CD4-positive, alpha-beta T cell treated with Interleukin-17A for 4 hours (primary cell): ENCODE measurements at places on chromosomes 6 and 20.
A peak's percentile ranks its signal among the peaks of the same experiment; 100 is the strongest.

GRCh38 chr6:72272958-72273357 lies 348.9 kb upstream of the KCNQ5 start:
- DNase-seq, result no peak

DNA sequence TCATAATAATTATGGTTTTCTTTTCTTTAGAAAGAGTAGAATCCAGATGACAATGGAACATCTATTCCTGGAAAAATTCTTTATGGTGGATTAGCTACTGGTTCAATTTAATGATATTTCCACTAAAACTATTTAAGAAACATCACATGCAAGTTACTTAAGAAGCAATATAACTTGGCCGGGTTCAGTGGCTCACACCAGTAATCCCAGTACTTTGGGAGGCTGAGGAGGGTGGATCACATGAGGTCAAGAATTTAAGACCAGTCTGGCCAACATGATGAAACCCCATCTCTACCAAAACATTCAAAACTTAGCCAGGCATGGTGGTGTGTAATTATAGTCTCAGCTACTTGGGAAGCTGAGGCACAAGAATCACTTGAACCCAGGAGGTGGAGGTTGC lies 65.9 kb upstream of the SMLR1 start:
- no peak for DNase-seq

GRCh38 chr6:158357570-158358216 lies 45.4 kb downstream of the TULP4 start:
- DNase-seq, result no peak

DNA sequence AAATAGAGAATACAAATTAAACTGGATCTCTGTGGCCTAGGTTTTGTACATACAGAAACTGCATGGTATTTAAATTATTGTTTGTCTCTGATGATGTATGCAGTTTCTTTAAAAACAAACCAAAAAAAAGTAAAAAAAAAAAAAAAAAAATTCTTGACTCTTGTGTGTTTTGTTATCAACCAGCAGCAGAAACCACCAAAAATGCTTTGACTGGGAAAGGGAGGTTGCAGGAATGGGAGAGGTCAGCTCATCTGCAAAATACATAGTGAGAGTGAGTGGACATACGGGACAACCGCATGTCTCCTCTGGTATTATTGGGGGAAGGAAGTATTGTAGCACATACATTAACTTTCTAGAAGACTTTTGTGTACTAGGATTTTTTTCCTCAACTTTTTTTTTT lies 38.0 kb downstream of the TBC1D7 start:
- DNase-seq, result no peak

DNA sequence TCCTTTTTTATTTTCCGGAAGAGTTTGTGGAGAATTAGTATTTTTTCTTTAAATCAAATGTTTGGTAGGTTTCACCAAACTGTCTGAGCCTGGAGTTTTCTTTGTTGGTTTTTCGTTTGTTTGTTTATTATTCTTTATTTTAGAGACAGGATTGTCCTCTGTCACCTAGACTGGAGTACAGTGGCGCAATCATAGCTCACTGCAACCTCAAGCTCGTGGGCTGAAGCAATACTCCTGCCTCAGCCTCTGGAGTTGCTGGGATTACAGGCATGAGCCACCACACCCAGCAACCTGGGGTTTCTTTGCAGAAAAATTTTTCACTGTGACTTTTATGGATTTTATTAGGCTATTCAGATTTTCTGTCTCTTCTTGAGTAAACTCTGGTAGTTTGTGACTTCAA lies 120.2 kb upstream of the LOC128125822 start:
- no peak for DNase-seq

- no peak for DNase-seq
Observed at GRCh38 chr6:76682842-76683241, 610.4 kb upstream of the IMPG1 start.

- DNase-seq, result no peak
Observed at GRCh38 chr6:136964398-136964797, 42.3 kb downstream of the SLC35D3 start.

GRCh38 chr6:84770521-84770920 lies 6.1 kb upstream of the TBX18 start:
- no peak for DNase-seq

DNA sequence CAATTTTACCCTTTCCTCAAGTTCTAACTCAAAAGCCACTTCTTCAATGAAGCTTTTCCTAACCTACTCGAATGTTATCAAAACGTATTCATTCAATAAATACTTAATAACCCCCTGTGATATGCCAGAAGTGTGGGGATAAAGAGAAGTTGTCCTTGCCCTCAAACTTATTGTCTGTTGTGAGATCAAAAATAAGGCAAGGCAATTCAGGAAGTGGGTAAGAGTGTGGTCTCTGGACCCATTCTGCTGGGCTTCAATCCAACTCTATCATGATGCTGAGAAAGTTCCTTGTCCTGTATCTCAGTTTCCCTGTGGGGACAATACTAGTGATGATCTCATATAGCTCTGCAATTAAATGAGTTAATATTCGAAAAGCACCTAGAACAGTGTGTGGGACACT lies 92.8 kb downstream of the PRDM1 start:
- DNase-seq, result no peak

GRCh38 chr6:73487473-73487872 lies 25.9 kb downstream of the MTO1 start:
- DNase-seq, result no peak

DNA sequence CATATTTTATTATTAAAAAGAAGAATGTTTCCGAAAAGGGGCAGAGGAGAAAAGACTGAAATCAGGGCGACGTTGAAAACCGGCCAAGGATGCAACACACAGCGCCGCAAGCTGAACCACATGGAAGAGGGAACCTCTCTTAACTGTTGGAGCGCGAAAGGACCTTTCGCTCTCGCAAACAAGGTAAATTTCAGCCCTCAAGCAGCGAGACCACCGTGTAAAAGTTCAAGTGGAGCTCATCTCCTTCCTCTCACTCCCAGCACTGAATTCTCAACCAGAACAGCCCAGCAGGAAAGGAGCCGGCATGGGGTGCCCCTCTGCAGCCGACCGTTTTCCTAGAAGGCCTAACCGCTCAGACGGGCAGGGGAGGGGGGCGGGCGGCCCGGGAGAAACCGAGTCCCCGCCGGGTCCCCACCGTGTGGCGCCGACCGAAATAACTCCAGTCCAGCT lies 621 bp downstream of the GPR63 start:
- peak; percentile 4 for DNase-seq

- no peak for DNase-seq
Observed at GRCh38 chr6:43221046-43221972, 8.0 kb downstream of the DNPH1 start.

- no peak for DNase-seq
Observed at GRCh38 chr6:13548500-13549210, 25.7 kb upstream of the SIRT5 start.

DNA sequence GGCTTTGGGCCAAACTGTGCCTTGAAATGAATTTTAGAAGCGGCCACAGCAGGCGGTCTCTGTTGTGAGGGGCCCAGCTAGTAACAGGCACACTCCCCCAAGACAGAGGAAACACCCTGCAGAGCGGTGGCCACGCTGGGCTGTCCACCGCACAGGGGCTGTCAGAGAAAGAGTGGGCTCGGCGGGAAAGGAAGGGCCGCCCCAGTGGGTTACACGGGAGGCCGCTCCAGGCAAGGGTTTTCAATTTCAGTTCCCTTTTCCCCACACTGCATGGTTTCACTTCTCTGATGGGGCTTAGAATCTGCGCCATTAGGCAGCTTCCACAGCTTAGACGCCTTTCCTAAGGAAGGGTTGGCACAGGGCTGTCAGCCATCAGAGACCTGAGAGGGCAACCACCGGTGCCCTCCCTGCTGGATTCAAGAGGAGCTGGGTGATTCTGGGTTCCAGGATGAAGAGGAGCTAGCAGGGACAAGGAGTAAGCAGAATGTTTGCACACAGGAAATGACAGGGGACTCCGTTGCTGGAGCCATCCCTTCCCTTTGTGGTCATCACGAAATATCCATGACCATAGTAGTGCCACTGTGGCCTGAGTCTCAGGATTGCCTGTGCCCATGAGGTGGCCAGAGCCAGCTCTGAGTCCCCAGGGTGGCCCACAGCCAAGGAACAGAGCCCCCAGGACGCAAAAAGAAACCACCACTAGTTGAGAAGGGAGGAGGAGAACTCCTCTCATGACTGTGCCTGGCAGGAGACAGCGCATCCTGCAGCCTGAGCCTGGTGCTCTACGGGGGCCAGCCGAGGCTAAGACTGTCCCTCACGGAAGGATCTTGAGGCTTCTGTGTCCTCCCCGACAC lies 282.7 kb downstream of the NRN1 start:
- DNase-seq, result no peak

DNA sequence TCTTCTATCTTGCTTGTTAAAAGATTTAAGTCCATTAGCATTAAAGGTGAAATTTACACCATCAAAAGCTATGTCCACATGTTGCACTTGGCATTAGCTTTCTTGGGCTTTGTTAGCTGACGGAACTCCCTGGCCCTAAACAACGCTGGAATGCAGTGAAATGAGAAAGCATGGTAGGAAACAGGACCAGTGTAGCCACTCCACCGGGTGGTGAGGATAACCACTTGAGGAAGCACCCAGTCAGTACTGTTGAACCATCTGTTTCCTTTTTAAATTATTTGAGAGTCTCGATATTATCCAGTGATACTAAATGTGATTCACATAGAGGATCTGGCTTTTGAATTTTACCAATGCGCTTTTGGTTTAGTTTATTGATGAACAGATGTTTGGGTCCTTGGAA lies 374.9 kb upstream of the NOX3 start:
- no peak for DNase-seq

DNA sequence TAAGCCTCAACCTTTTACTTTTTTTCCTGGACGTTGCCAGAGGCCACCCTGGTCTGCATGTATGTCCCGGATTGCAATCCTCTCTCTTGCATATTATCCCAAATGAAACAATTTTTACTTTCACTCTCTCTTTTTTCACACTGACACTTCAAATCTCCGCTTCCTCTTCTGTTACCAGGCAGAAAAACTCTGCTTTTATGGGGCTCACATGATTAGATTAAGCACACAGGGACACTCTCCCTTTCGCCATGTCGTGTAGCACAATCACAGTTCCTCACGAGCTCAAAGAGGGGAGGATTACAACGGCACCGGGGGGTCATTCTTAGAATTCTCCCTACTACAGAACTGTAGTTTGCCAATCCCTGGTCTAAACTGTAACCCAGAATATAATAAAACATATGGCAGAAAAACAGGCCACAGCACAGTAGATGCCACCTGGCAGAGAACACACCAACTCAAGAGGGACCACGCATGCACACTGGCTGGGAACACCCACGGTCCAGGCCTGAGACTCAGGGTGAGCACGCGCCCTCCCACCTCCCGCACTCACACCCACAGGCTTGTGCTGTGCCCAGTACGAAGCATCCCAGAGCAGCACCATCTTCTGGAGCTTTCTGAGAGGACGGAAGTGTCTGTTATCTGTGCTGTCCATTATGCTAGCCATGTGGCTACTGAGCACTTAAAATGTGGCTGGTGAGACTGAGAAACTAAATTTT lies 288.7 kb downstream of the KIF16B start:
- DNase-seq, result no peak

DNA sequence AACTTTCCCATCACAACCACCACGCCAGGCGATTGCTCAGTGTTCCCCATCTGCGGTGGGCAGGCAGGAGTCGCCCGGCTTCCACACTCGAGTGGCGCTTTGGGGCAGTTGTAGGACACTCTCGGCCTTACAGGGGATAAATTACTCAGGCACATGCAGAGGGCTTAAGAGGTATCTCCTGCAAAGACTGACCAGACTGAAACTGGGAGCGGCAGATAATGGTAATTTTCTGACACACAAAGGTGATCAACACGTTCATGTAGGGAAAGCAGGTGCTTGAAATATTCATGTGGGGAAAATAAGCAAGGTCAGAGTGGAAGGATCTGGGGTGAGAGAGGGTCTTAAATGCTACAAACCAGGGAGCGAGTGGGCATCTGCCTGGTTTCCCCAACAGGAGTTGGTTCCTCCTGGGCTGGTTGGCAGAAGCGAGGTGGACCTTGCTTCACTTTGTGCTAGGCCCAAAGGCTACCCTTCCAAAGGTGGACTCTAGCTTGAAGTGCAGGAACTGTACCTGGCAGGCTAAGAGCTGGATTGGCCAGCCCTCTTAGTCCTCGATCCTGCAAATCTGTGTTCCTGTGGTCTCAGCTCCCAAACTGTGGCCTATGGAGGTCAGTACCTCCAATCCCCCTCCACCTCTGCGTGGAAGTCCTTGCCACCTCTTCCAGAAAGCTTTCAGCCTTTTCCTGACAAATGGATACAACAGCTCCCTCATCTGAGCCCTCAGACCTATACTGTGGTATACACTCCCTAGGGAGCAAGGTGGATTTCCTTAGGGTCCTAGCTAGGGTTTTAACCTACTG lies 16.7 kb downstream of the PLAGL2 start:
- DNase-seq, result no peak

DNA sequence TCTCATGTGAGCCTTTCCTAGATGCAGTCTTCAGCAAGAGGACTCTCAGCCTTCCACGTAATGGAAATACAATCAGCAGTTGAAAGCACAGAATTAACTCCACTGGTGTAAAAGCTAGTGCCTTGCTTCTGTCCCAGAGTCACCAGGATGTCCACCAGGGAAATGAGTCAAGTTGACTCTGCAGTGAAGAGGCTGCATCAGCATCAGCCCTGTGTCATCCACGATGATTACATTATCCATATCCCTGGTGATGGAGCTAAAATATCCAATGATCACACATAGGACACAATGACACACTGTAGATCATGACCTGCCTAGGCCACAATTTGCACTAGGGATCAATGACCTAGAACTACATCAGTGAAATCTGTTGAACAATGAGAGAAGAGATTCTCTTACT lies 262.4 kb downstream of the ERMARD start:
- DNase-seq, result no peak

DNA sequence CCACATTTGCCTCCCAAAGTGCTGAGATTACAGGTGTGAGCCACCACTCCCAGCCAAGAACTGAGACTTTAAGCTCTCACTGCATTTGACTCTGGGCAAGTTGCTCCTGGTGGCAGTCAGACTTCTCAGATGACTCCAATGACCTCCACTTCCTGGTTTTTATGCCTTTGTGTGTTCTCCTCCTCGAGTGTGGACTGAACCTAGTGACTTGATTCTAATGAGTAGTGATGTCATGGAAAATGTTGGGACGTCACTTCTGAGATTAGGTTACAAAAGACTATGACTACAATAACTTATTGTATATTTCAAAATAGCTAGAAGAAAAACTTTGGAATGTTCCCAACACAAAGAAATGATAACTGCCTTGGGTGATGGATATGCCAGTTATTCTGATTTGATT lies 12.0 kb downstream of the SPINT3 start:
- DNase-seq, result no peak

- DNase-seq, result no peak
Observed at GRCh38 chr6:17710331-17710730, 3.6 kb upstream of the NUP153 start.

DNA sequence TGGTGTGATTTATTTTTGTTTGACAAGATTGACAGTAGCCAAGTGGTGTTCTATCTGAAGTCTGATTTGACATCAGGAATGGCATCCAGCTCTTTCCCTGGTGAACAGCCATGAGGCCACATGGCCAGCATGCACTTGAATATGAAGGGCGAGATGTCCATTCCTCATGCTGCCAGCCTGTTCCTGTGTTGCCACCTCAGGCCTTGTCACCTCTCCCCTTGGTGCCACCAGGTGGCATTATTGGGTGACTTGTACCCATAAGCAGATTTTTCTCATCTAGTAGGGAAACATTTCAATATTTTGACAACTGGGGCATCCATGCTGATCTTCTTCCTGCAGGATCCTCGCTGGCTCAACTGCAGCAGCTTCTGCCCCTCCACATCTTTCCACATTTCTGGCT lies 199.1 kb downstream of the ERMARD start:
- peak; percentile 48 for DNase-seq

GRCh38 chr6:33264015-33264414 lies 7.7 kb downstream of the VPS52 start:
- DNase-seq, result no peak
